CD4-positive, alpha-beta T cell treated with Interleukin-15 for 4 hours (primary cell): ENCODE measurements at places on chromosomes 6 and 20.

- DNase-seq = no peak
Measured at GRCh38 chr20:905396-905961, 10.7 kb downstream of the ANGPT4 start.

GRCh38 chr6:54907355-54907754 is 60.8 kb downstream of the FAM83B start:
- DNase-seq = no peak

- no peak for DNase-seq
Measured at GRCh38 chr6:56814802-56815201, 140.1 kb upstream of the BEND6 start.

DNA sequence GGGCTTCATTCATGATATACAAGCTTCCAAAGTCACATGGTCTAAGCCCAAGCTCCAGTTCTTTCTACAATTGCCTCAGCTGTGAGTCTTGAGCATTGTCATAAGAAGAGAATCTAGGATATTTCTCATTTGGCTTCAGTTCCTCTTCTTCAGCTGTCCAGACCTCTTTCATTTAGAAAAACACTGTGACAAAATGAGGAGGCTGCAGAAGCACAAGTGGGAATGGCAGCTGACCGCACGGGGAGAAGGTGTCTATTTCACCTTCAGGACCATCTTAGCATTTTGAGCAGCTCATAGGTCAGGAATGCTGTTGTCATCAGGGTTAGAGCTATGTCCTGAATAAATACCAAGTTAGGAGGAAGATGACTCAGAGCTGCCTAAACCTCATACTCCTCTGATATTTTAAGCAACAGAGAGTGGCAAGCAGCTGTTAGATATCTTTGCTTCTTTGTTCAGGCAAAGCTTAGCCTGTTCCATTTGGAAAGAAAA is 390.1 kb upstream of the CITED2 start:
- DNase-seq = no peak

- no peak for DNase-seq
Measured at GRCh38 chr20:41984031-41984430, 365.9 kb upstream of the CHD6 start.

- no peak for DNase-seq
Measured at GRCh38 chr6:158262755-158263154, 49.5 kb upstream of the TULP4 start.

DNA sequence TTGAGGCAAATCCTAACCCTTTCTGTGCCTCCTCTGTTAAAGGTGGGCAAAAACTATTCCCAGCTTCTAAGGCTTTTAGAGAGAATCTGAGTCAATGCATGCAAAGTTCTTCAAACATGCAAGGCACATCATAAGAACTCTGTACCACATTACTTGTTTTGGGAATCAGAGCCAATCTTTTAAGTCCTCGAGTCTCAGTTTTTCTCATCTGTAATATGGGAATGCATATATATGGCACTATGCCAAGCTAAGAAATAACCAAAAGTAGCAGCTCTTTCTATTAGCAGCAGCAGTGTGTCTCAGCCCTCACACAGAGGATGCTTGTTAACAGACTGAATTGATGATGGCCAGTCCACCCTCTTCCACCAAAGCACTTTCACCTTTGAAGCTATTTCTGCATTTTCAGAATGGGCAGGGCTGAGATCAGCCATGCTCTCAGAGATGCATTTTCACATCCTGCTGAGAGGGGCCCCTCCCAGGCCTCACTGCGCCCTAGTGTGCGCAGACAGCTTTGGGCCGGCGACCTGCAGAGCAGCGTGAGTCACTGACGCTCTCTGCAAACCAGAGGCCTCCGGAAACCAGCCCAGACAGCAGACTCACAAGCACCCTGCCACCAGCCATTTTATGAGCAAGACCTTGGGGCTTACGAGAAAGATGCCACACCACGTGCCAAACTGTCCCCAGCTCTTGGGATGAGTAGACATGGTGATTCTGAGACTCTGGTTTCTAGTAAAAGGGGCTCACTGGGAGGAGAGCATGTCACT is 138.0 kb downstream of the NFATC2 start:
- peak; percentile 96 for DNase-seq

- no peak for DNase-seq
Measured at GRCh38 chr6:2387445-2387844, 142.0 kb upstream of the GMDS start.

DNA sequence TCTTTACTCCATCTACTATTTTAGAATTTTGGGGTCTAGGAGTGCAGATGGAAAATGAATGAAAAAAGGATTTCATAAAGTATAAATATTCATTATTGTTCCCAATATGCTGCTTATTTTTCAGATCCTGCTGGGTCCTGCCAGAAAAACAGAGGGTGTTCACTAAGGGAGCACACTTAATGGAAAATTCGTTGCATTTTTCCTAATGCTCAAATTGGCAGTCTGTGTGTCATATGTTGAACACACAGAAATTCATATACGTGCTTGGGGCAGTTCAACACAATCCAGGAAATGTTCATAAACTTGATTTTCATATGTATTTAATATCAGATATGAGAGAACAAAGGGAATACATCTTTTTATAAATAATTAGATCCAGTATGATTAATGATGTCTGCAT is 1019.4 kb downstream of the EPHA7 start:
- no peak for DNase-seq

- no peak for DNase-seq
Measured at GRCh38 chr20:43963233-43963632, 48.6 kb downstream of the TOX2 start.

DNA sequence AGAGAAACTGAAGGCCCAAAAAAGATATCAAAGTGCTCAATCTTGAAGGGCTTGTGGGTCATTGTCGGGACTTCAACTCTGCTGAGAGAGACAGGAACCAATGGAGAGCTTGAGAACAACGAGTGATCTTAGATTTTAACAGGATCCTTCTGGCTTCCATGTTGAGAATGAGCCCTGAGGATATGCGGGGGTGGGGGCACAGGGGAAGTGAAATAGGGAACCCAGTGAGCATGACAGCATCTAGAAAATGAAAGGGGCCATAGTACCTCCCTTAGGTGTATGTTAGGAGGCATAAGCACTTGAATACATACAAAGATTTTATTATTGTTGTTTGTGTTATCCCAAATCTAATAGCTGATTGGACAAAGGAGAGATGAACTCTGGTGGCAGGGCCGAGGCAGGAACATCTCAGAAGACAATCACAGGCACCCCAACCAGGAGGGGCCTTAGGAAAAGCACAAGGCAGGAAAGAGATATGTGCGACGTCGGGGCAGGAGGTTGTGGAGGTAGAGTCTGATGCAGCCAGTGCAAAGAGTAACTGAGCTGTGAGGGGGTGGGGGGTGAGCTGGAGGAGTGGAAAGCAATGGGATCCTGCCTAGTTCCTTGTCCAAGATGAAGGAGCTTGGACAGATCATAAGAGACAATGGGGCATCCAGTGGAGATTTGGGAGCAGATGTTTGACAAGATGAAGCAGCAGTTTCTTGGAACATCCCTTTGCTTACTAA is 10.4 kb downstream of the TGM6 start:
- no peak for DNase-seq

DNA sequence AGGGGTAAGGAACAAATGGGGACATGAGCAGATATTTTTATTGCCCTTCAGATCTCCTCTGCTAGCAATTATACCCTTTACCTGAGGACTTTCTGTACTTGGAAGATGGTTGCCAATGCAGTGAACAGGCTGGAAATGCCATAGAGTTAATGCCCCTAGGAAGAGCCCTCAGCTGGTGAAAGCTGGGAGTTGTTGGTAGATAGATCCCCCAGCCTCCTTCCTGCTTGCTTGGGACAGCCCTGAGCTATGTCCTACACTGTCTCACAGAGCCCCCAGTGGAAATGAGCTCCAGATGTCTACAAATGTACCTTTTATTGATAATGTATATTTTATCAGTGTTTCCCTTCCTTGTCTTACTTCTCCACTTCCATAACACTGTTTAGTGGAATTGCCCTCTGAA is 87.6 kb upstream of the PAK5 start:
- DNase-seq = no peak

DNA sequence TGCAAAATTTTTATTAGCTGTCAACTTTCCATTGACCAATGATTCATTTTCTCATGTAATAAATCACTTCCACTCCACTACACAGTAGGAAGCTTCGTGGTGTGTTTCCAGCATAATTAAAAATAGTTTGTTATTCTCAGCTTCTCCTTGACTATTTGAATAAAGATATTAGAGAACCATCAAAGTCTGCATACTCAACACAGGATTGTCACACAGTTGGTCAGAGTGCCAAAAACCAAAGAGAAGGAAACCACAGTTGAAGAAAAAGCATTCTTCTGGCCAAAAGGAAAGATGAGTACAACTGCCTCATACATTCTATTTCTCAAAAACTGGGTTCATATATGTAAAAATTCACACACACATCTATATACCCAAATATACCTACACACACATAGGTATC is 455.1 kb upstream of the HSF2 start:
- DNase-seq = no peak

- DNase-seq = no peak
Measured at GRCh38 chr6:156652231-156652750, 124.9 kb upstream of the ARID1B start.

GRCh38 chr20:59807909-59808728 is 125.3 kb downstream of the SYCP2 start:
- DNase-seq = no peak

DNA sequence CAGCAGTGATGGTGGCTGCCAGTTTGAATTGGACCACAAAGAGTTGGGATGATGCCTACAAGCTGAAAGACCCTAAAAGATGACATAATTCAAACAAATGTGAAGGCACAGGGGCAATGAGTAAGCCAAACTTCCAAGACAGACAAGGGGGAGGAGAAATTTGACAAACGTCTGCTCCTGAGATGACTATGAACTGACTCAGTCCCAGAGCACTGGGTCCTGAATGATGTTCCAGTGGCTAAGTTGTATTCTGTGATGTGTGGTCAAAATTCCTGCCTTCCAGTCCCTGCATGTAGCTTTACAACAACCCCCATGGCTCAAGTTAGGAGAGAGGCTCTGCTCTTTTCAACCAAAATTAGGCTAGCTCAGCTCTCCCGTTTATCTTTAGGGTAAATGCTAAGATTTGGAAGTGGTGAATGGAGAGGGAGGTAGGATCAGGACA is 86.1 kb upstream of the SIRPA start:
- no peak for DNase-seq

DNA sequence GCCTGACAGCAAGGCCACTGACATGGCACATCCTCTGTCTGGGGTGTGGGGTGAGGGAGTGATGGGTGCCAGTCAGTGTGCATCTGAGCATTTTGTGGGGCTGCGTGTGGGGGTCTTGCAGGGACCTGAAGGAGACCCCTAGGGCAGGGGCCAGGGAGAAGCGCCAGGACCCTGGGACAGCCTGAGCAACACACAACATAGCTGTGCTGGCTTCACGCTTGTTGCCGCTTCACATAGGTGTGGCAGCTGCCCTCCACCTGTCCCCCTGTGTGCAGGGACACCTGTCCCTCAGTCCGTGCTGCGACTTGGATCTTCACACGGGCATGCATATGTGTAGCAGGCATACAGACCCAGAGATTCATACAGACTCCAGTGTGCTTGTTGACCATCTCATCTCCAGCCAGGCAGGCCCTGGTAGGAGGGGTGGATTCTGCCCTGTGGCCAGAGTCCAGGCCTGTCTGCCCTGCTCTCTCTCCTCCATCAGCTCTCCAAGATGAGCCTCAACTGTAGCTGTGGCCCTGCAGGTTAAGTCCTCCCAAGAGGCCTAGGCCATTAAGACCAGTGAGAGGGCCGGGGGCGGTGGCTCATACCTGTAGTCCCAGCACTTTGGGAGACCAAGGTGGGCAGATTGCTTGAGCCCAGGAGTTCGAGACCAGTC is 3.2 kb upstream of the NPBWR2 start:
- no peak for DNase-seq

- DNase-seq = peak; percentile 69
Measured at GRCh38 chr6:3001773-3002293, 2.1 kb downstream of the NQO2 start.

GRCh38 chr6:100617633-100618350 is 153.1 kb upstream of the SIM1 start:
- no peak for DNase-seq

GRCh38 chr6:143744551-143745165 is 66.9 kb downstream of the PHACTR2 start:
- DNase-seq = no peak

- no peak for DNase-seq
Measured at GRCh38 chr6:30725713-30726505, 5.8 kb downstream of the TUBB start.

DNA sequence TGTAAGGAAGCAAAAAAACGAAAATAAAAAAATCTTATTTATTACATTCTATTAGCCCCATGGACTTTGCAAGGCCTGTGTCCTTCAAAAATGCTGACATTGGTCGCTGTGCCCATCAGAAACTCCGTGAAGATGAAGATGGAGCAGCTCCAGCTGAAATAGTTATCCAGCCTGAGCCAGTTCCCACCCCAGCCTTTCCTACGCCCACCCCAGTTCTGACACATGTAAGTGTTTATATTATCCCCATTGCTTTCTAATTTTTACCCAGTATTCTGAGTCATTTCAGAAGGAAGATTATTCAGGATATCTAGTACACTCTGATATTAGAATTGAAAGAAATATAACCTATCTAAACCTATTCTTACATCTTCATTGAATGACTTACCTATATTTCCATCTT is 217.7 kb downstream of the ARHGAP18 start:
- no peak for DNase-seq

DNA sequence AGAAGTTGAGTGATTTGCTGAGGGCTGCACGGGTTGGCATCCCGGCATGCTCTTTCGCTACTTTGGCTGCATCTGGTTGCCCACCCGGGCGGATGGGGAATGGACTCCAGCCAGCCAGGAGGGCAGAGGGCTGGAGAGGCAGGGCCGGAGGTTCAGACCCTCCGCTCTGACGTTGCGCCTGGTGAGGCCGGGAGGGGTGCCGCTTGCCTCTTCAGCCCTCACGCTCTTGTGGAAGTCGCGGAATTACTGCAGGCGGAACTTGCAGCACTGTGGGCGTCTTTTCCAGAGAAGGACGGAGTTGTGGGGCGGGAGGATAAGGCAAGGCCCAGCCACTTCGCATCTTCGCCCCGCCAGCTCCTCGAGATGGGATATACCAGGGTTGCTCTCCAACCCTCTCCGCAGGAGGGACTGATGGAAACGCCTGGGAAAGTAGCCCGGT is 656 bp downstream of the RTEL1 start:
- no peak for DNase-seq

DNA sequence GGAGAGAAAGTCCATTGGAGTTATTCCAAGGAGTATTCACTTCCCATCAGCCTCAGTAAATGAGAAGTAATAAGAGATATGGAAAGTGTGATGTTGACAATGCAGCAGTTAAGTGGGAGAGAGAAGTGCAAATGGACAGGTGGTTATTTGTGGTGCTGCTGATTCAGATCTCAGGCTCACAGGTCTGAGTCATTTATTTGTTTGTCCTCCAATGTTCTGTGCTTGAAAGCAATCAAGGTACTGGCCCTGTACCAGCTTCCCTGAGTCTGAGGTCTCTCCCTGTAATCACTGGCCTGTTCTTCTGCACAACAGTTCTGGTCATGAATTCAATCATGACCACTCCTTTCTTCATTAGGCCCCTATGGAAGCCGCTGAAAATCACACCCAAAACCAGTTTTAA is 827.7 kb downstream of the MAFB start:
- DNase-seq = no peak
